ENCODE measurements at places on chromosomes 4 and X.
A peak's percentile ranks its signal among the peaks of the same experiment; 100 is the strongest.

DNA sequence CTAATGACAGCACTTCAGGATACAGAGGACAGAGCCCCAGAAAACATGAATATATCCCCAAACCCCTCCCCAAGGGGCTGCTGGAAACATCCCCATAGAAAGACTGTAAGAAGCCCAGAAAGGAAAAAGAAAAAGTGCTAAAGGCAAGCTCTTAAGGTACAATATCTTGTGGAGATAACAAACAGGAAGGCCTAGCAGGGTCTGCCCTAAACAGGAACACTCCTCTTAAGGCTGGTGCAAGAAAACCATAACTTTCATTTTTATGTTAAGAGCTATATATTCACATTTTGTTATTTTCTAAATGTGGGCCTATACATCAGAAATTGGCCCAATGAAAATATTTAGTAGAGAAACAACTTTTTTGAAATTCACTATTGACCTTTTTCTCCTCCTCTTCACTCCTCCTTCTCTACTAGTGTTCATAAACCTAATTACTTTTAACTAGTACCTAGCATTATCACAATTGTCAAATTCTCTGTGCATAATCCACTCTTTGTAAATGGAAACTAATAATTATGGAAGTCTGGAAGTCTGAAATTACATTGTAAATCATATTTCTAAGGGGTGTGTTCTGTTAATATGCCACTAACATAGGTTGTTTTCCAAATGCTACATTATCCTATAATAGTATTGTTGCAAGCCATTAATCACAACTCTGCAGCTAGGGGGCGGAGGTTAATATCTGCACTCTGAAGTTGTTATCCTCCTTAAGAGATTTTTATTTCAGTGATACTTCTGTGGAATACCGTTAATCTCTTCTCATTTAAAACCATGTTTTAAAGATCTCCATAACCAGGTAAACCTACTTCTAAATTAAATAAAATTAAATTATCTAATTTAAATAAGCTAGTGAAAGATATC, 59.8 kb downstream of the CASK start:
- no peak for DNase-seq

DNA sequence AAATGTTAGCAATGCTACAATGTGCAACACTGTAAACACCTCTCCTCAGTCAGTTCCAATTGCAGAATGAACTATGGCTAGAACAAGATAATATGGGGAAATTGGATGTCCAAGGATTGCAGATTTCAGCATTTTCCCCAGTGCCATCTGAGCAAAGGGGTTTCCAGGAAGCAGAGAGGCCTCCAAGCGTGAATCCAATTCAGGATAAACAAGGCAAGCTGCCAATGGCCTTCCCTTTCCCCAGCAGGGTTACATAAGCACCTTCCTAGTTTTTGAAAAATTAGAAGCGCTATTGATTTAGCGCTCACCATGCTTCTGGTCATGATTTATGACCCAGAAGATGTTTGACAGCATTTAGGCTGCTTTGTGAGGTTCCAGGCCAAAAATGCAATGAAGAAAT, 223.0 kb upstream of the GATB start:
- DNase-seq = no peak

- no peak for DNase-seq
Observed at GRCh38 chr4:119676101-119676500, 47.5 kb upstream of the PDE5A start.

DNA sequence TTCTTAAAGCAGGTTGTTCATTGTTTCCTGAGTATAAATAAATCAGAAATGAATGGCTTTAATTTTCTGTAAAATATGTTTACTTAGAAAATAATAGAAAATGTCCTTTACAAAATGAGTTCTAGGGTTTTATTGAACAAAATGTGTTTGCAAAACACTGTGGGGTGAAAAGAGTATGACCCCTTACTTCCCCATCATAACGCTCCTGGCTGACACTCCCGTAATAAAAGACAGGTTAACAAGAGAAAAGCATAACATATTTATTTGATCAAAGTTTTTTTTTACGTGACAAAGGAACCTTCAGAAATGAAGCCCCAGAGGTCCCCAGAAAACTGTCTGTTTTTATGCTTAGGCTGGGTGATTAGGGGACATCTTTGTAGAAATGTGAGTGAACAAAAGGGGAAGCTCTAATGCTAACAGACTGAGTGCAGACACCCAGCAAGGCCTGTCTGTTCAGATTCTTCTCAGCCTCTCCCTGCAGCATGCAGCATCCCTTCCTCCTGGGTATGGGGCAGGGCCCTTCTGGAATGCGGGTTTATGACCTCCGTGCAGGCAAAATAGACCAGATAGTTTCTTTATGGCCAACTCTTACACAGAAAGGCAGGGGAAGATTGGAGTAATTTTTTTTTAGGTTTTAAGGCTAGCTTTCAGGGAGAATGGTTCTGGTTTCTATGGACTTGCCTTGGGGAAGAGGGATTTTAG, 26.1 kb downstream of the ZFP42 start:
- DNase-seq = no peak

GRCh38 chr4:145829629-145830395, 108.8 kb downstream of the ZNF827 start:
- no peak for DNase-seq

DNA sequence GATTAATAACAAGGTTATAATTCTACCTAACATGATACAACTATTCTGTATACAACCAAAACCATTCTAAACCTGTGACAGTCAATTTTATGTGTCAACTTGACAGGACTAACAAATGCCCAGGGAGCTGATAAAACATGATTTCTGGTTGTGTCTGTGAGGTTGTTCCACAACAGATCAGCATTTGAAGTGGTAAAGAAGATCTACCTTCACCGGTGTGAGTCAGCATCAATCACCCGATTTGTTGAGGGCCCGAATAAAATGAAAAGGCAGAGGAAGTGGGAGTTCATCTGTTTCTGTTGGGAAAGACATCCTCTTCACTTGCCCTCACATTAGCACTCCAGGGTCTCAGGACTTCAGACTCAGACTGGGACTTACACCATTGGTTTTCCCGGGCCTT, 187.9 kb downstream of the MAB21L2 start:
- no peak for DNase-seq

GRCh38 chr4:147794787-147795413, 63.0 kb downstream of the ARHGAP10 start:
- DNase-seq = no peak

DNA sequence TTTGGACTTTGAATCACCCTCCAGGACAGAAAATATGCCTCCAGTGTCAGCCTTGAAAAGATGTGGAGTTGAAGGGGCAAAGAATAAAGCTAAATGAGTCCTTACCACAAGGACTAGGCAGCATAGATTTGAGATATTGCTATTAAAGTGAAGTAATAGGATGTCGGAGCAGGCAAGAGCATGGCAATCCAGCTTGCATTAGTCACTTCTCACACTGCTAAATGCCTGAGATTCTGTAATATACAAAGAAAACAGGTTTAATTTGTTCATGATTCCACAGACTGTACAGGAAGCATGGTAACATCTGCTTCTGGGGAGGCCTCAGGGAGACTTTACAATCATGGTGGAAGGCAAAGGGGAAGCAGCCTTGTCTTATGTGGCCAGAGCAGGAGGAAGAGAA, 109.8 kb upstream of the PCDH7 start:
- DNase-seq = no peak

GRCh38 chr4:124804041-124804440, 91.5 kb upstream of the ANKRD50 start:
- no peak for DNase-seq

- DNase-seq = no peak
Observed at GRCh38 chr4:162163892-162164759, at the start of gene FSTL5. TSS of gene FSTL5 (minus strand) at chr4:162164000. CDS start at chr4:162111396, 52,604 bp downstream.

DNA sequence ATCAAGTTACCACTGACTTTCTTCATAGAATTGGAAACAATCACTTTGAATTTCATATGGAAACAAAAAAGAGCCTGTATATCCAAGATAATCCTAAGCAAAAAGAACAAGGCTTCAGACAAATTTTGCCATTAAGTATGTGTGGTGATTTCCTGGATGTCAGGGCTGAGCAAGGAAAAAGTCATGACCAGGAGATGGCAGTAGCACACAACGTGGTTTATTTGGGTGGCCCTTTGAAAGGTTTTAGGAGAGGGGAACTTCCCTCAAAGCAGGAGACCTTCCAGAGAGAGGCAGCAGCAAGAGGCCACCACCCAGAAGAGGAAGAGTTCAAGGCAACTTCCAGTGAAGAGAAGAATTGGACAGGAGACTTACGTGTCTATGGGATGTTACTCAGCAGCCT, 18.1 kb upstream of the ZXDB start:
- no peak for DNase-seq

DNA sequence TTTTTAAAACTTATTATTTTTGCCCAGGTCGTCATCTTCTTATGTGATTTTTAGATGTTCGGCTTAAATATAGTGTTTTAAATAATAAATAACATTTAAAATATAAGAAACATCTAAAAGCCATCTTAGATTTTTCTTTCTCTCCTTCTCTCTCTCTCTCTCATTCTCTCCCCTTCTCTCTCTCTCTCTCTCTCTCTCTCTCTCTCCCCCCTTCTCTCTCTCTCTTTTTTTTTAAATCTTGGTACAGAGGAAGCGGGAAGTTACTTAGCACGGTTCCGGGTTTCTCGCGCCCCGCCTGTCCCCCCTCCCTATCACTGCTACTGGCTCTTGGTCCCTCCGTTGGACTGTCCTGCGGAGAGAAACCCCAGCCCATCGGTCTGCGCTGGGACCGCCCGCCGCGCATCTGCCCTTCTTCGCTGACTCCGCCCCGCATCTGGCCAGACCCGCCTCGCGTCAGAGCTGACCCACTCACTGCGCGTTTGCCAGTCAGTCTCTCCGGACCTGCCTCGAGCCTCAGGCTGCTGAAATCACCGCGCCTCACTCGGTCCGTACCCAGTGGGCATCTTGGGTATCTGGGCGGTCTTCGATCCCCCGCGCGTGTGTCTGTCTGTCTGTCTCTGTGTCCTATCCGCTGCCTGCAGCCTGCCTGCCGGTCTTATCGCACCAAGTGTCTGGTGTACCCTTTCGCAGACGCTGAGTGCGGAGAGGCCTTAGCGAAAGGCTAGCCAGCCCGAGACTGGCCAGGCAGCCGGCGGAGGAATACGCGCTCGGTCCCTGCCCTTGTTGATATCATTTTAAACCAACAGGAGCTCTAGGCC, at the start of gene PABPC5:
Gene PABPC5, plus strand, starts transcription at position 489 of the 818 bp plus-strand sequence. CDS start 739 bp downstream, outside the sequence.
- no peak for DNase-seq

DNA sequence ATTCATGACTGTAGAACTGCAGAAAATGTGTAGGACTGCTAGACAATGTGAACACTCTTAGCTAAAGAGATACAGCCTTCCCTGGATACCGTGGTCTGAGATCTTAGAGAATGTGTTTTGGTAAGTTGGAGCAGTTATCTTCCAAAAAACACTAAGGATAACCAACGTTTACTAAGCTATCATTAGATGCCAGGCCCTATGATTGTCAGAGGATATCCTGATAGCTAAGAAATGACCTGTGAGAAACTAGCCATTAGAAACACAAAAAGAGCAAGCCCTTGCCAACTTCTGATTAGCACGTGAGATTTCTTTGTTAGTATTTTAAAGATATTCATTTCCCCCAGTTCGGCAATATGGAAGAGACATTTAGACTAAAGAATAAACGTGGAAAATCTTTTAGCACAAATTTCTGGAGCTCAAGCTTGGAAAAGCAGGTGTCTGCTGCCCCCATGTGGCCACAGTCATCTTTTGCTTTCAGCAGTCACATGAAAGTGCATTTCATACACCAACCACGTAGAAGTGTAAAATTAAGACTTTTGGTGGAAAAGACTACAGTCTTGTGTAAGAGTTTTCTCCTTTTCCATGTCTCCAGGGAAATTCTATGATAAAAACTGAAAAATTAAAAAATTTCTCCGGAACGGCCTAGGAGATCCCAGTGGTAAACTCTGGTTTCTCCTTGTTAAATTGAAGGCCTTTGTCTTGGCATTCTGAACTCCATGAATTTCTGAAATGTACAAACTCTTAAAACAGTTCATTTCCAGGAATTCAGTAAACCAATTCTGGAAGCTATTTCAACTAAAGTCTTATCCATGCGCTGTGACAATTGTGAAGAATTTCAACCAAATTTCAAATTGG, 136.4 kb downstream of the ZNF674 start:
- DNase-seq = peak; percentile 8
